Motor neuron (in vitro differentiated cells): ENCODE measurements at places on chromosomes 3 and 15. TPM values are rescaled to one million over a fixed set of nuclear protein-coding genes. Genes with fewer than 3 reads are reported as not detected.

- no peak for ATAC-seq
Observed at GRCh38 chr3:16265455-16265786, 409 bp downstream of the OXNAD1 start.

GRCh38 chr3:181713676-181714612 lies 2.2 kb downstream of the SOX2 start:
- no peak for ATAC-seq

DNA sequence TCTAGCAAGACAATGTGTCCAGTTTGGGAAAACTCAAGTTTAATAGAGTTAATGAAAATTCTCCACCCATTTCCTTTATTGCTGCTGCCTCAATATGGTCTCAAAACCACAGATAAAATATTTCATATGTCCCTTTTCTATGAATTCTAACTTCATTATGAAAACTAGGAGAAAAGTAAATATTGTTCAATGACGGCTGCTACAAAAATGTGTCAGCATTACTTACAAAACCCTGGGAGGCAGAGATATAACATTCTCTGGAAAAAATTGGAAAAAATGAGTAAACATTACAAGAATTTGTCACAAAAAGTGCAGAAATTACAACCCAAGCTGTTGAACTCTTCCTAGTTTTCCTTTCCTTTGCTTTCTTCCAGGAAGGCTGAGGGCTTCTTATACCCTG lies 22.2 kb upstream of the FBN1 start:
- ATAC-seq = no peak

GRCh38 chr3:40287248-40287647 lies 22.3 kb upstream of the EIF1B start:
- ATAC-seq = no peak

DNA sequence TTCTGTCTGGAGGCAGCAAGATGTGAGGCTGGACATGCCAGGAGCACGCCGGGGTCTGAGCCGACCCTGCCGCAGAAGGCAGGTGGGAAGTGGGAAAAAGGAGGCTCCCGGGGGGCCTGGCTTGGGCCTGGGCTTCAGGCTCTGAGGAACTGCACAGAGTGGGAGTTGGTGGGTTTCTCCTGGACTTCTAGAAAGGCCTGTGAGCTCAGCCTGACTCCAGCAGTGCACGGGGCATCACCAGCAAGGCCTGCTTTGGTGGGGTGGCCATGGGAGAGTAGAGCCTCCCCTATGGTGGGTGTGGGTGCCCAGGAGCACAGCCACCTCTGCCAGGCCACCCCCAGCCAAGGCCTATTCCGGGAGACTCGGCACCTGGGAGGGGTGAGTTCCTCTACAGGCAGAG lies 18.1 kb upstream of the SLC41A3 start:
- no peak for ATAC-seq

- ATAC-seq = no peak
Observed at GRCh38 chr15:80986487-80986886, 3.1 kb downstream of the MESD start.

GRCh38 chr3:126461450-126462070 lies 14.1 kb downstream of the ZXDC start:
- no peak for ATAC-seq

DNA sequence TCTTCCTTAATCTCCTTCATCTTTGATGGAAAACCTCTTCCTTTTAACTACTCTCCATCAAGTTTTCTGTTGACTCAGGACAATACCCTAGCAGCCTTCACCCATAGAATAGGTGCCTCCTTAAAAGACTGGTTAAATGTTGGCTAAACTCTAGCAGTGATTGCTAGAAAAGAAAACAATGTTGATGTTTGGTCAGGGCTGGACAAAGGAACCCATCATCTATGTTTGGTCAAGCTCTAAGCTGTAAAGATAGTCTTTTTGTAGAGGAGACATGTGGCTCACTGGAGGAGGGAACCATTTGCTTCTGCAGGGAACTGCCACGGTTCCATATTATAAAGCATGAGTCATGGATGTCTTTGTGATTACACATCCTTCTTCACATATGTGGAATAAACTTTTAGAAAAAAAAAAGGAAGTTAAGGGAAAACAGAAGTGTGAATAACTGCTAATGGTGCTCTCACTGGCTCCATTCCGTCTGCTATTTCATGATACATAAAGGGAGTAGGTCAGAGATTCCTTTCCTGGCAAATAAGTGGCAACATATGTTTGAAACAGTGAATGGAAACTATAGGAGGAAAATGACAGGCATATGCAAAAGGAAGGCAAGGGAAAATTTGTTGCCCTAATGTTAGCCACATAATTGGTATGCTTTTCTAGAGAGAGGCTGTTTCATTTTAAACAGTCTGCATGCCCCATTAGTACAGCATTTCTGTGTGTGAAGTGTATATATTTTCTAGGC lies 78.2 kb downstream of the CMSS1 start:
- ATAC-seq = peak; percentile 82

- no peak for ATAC-seq
Observed at GRCh38 chr15:43930556-43930955, 103.8 kb downstream of the WDR76 start.

GRCh38 chr3:134333522-134334181 lies 40.6 kb downstream of the AMOTL2 start:
- ATAC-seq = no peak

DNA sequence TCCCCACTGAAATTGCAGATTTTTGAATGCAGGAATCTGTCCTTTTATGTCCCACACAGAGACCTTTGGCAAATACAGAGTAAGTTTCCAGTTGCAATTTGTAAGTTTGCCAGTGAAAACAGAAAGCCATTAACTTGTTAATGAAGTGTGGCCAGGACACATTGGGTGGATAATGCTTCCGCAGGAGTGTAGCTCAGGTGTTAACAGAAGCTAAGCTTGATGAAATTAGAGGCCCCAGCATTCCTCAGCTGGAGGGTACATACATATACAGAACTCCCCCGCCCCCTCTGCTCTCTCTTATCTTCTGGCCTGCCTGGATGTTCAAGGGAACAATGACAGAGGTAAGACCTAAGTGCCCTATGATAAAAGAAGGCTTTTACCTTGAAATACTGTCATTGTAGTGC lies 8.1 kb upstream of the LRRC2 start:
- ATAC-seq = no peak

TNNC1 gene
- 0.67 and 1.6 TPM in 2 replicates for total RNA-seq
